ENCODE measurements at places on chromosomes 11 and 22.

DNA sequence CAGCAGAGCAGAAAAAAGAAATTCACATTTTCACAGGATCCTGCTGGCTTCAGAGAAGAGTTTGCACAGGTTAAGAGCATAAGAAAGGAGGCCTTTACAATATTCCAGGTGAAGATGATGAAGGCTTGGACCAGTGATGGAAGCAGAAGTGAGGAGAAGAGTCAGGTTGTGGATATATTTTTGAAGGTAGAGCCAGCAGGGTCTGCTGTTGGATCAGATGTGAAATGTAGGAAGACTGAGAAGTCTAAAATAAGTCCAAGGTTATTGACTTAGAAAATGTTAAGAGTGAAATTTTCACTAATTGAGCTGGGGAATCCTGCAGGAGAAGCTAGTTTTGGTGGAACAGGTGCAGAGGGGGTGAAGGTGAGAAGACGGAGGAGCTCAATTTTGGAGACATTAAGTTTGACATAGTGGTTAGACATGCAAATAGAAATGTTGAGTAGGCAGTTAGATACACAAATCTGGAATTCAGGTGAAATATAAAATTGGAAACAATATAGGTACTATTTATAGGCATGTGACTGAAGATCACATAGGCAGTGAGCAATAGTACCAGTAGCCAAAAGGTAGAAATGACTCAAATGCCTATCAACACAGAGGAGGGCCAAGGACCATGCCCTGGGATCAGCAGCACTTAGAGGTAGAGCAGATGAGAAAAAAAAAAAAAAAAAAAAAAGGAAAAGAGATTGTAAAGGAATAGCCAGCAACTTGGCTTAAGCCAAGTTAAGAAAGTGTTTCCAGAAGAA, 252.0 kb downstream of the AASDHPPT start:
- DNase-seq: no peak

- DNase-seq: peak; percentile 57
Measured at GRCh38 chr22:46287873-46288751, 8.6 kb upstream of the GTSE1 start.

- DNase-seq: no peak
Measured at GRCh38 chr11:67332081-67332691, 21.2 kb downstream of the POLD4 start.

DNA sequence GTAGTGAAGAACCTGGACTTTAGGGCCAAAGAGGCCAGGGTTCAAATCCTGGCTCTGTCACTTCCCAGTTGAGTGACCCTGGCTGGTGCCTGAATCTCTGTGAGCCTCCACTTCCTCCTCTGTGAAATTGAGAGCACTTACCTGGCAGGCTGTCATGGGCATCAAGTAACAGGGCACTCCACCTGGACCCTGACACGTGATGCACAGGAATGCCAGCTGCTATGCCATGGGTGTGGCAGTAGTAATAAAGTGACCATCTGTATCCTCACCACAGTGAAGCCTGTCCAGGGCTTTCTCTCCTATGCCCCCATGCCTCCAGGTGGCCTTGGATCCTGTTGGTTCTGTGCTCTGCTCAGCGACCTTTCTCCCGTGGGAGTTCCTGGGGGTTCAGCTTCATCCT, 29.8 kb upstream of the PPP6R3 start:
- no peak for DNase-seq

- no peak for DNase-seq
Measured at GRCh38 chr22:44329179-44329796, 16.5 kb upstream of the SHISAL1 start.

DNA sequence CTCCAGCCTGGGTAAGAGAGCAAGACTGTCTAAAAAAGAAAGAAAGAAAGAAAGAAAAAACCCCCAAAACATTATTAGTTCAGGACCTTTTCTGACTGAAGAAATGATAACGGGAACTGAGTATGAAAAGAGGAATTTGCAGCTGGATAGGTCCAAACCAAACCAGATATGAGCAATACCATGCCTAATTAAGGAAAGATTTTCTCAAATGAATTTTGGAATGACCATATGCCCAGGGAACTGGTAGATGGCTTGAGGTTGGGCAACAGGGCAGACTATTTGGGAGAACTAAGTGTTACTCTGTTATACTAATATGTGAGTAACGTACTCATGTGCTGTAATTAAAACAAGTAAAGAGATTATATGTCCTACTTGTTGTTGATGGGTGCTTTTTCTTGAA, 186.1 kb downstream of the TMEM135 start:
- no peak for DNase-seq

DNA sequence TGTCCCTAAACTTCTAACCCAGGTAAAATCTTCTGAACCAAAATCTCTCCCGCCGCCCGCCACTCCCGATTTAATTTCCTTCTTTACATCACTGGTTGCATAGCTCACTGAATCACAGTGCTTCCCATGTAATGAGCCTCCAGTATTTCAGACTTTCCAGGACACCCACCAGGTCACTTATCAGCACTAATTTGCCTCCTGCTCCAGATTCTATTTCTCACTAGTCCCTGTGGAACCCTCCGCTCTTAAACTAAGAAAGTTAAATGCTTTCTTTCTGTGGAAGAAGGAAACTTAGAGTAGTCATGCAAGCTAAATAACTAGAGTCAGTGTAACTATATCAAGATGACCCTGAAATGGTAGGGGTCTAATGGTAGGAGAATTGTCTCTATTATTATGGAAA, 106.6 kb upstream of the OPCML start:
- no peak for DNase-seq

DNA sequence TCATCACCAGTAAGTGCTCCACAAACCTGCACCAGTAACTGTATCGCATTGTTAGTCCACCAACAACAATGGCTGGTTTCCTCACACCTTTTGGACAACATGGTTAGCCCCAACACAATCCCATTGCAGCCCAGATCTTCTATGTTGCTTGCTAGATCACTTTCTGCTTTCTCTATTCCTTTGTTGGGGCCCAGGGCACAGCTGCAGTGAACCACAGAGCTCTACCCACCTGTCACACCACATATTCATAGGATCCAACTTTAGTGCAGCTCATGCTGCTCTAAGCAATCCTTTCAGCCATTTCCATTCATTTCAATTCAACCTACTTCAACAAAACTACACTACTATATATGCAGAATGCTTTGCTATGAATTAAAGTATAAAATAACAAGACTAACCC, 364.3 kb downstream of the DCDC1 start:
- DNase-seq: no peak

DNA sequence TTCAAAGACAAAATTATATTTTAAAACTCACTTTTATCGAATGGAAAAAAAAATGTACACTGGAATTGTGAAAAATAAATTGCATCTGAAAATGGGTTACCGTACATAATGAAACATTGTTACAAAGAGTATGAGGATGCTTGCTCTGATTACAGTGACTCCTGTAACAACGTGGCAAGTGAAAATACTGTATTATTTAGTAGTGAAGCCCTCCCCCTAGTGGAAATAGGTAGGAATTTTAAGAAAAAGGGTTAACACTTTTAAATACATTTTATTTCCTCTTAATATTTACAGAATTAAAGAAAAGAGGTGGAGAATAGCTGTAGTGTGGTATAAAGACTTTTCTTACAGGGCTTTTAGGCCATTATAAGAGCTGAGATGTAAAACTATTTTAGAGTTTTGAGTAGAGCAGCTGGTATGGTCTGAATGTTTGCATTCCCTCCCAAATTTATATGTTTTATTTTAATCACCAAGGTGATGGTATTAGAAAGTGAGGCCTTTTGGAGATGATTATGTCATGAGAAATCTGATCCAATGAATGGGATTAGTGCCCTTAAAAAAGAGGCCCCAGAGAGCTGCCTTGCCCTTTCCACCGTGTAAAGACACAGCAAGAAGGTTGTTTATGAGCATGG, 25.2 kb downstream of the FAM76B start:
- DNase-seq: no peak

GRCh38 chr11:117273550-117274289, 17.4 kb upstream of the BACE1-AS start:
- no peak for DNase-seq

DNA sequence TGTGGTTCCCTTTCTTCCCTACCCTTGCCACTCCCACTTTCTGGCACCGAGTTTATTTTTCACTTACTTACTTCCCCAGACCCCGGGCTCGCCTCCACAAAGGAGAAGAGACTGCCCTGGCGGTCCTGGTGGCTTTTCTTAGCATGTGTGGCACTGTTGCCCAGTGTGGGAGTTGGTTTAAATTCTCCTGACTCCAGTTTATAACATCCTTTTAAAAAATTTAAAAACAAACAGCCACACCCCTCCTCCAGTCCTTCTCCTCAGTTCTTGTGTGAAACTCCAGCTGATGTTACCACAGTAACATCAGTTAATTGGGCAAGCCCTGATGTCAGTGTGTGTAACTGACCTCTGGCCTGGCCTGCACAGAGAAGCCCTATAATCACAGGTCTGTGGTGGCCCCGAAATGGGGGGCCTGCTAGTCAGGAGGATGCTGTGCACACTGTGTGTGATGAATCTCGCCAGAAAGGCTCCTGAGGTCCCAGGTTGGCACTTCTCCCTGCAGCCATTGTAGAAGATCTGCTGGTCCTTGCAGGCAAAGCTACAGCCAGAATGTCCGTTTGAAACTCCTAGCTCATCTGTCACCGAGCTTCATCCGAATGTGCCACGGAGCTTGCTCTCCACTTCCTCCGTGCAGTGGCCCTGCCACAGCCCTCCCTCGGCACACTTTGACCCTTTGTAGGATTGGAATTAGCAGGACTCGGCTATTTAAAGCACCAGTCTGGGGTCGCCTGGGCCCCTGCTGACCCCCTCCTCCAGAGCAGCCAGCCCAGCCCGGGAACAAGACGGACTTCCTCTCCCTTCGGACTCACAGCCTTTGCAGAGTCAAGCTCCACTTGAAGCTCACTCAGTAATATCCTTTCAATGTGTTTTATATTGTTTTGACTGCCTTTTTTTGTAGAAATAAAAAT, 7.6 kb downstream of the YDJC start:
- DNase-seq: no peak

DNA sequence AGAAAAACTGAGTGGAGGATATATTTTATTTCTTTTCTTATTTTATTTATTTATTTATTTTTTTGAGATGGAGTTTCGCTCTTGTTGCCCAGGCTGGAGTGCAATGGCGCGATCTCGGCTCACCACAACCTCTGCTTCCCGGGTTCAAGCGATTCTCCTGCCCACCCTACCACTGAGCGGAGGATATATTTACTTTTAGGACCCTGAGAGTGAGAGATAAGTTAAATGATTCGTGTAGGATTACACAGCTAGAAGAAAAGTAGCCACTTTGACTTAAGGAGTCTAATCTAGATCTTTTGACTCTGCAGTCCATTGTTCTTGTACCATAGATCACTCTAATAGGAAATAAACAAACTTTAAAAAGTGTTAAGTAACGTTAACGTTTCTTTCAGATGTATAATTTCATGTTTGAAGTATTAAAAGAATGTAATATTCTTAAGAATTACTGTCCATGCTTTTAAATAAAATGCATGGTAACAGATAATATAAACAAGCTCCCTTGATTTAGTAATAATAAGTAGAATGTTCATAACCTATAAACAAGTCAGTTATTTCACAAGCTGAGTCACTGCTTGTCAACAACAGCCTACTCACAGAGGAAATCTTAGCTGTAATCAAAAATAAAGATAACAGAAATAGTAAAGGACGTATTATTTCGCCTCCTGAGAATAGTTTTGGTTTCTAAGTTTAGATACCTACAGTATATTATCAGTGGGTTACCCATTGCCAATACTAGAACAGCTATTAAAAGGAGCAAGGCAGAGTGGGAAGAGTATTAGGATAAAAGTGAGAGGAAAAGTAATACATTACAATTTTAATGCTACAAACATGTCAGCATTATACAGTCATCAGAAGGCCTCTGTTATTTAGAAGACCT, 18.6 kb downstream of the USP47 start:
- DNase-seq: no peak

DNA sequence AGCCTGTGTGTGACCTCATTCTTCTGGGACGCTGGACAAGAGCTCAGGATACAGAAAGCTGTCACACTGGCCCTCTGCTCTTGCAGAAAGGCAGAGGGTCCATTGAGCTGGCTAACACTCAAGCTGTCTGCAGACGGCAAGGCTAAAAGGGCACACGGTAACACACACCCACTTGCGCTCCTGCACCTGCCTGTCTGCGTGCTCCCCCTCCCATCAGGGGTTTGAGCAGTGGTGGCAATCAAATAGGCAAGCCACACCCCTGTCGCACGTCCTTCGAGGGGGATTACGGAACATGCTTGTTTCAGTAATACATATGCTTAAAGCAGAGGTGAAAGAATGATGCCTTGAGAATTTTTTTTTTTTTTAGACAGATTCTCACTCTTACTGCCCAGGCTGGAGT, 7.1 kb upstream of the QSER1 start:
- DNase-seq: no peak

DNA sequence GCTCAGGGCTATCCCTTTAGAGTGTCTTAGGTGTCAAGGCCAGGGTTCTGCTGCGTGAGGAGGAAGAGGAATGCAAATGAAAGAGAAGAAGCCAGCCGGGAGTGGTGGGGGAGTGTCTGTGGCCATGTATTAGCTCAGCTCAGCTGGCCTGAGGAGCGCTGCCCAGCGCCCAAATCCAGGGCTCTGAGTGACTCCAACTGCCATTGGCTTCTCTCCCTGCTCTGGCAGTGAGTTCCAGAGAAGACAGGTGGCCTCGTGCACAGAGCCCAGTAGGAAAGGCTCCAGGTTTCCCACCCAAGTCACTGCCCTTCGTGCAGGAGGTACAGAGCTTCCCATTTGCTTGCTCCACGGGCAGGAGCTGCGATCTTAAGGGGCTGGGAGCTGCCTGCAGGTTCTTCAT, 302.0 kb downstream of the KIRREL3 start:
- no peak for DNase-seq

- DNase-seq: no peak
Measured at GRCh38 chr11:75802021-75802912, 12.7 kb upstream of the UVRAG start.

GRCh38 chr11:116955548-116955947, 118.1 kb upstream of the APOA1 start:
- DNase-seq: no peak

DNA sequence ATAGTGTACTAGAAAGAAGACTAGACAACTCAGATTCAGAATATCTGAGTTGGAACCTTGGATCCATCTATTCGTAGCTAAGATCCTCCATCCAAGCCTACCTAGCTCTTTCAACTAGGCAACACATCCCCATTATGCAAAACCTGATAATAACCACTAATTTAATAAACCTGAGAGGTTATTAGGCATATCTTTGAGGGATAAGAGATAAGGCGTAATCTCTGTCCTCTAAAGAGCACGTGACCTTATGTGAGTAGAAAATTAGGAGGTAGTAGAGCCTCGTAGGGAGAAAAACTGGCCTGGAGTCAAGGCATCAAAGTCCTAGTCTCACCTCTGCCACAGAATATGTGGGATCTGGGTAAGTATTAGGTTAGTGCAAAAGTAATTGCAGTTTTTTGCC, 87.8 kb downstream of the FAM168A start:
- no peak for DNase-seq

DNA sequence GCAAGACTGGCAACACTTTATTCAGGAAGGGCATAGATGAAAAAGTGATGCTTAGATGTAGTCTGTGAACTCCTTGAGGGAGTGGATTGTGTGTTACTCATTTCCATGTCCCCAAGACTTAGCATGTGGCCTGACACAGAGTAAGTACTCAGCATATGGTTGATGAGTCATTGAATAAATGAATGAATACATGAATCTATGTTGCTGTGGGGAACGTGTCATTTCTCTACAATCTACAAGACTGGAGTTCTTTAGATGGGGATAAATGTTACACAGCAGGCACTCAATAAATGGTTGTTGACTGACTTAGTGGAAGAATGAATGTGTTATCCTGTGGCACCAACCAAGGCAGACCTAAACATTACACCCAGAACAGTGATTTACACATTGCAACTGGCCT, 17.9 kb downstream of the BPIFC start:
- DNase-seq: no peak

GRCh38 chr11:118938491-118939403, 13.0 kb upstream of the BCL9L start:
- no peak for DNase-seq
